ENCODE measurements at places on chromosomes 16 and 17. TPM values are rescaled to one million over a fixed set of nuclear protein-coding genes. Genes with fewer than 3 reads are reported as not detected.

Gene ANKS4B
- total RNA-seq, result not detected

Gene OTOP2
- not detected for total RNA-seq

Gene FBXO39
- total RNA-seq, result not detected

Gene OR2C1
- total RNA-seq, result not detected

Gene FMNL1
- total RNA-seq, result 41.4 TPM

Gene NPW
- 0.30 TPM for total RNA-seq

Gene NRN1L
- total RNA-seq, result not detected

Gene NECAB2
- not detected for total RNA-seq

Gene ASIC2
- total RNA-seq, result not detected

Gene NEK8
- total RNA-seq, result 4.5 TPM

Gene BAIAP3
- 0.13 TPM for total RNA-seq

Gene NACA2
- not detected for total RNA-seq

Gene TSR1
- total RNA-seq, result 165 TPM

Gene TCAP
- 1.00 TPM for total RNA-seq

Gene KRT25
- total RNA-seq, result not detected

Gene MFAP4
- total RNA-seq, result not detected

Gene ADORA2B
- total RNA-seq, result 2.8 TPM

Gene ZG16
- not detected for total RNA-seq

Gene ADAD2
- not detected for total RNA-seq

Gene TBC1D3K
- 1.2 TPM for total RNA-seq

Gene TMEM98
- total RNA-seq, result 23.8 TPM

Gene GNG13
- total RNA-seq, result not detected

Gene TP53TG3C
- 0.23 TPM for total RNA-seq

Gene PRSS22
- not detected for total RNA-seq

Gene KRTAP4-1
- not detected for total RNA-seq

Gene CBX1
- total RNA-seq, result 84.4 TPM

Gene SERPINF2
- 2.0 TPM for total RNA-seq

Gene HSD17B1
- total RNA-seq, result 0.59 TPM

Gene UNC45B
- total RNA-seq, result not detected

Gene MT4
- not detected for total RNA-seq

Gene CDH13
- 66.0 TPM for total RNA-seq

Data from HT1080 (cell line).